ENCODE measurements at places on chromosomes 6 and 20. TPM values are rescaled to one million over a fixed set of nuclear protein-coding genes. Genes with fewer than 3 reads are reported as not detected.

Gene DZANK1
- 1.3 TPM for total RNA-seq

Gene TCP11
- 0.15 TPM for total RNA-seq

Gene RNF182
- total RNA-seq = 3.8 TPM

Gene SLC35D3
- total RNA-seq = not detected

Gene SPTLC3
- total RNA-seq = 5.8 TPM

Gene CST1
- total RNA-seq = 0.50 TPM

All from smooth muscle cell of trachea (primary cell).